ENCODE measurements at places on chromosomes 5 and 9.

- no peak for DNase-seq
Observed at GRCh38 chr9:90188656-90189055, 454.0 kb downstream of the DIRAS2 start.

GRCh38 chr9:93071464-93071863, 13.0 kb downstream of the SUSD3 start:
- DNase-seq = no peak

- no peak for DNase-seq
Observed at GRCh38 chr5:53691014-53691413, 130.6 kb downstream of the NDUFS4 start.

DNA sequence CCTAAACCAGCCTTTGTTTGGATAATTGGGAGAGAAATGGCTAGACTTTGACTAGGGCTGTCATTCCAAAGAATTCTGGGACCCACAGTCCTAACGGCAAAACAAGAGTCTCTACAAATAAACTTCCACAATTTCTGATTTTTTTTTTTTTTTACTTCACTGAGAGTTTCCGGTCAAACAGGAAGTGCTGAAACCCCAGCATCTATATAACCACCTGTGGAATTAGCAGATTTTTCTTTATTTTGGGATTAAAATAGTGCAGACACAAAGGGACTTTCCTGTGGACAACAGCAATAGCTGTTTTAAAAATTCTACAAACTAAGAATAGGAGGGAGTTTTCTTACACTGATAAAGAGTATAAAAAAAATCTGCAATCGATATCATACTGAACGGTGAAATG, 157.4 kb downstream of the ARSB start:
- DNase-seq = no peak

- no peak for DNase-seq
Observed at GRCh38 chr5:116154252-116154651, 69.4 kb downstream of the COMMD10 start.

- DNase-seq = no peak
Observed at GRCh38 chr9:88013035-88013434, 38.7 kb upstream of the CDK20 start.

- no peak for DNase-seq
Observed at GRCh38 chr9:88951155-88951542, 40.1 kb upstream of the S1PR3 start.

DNA sequence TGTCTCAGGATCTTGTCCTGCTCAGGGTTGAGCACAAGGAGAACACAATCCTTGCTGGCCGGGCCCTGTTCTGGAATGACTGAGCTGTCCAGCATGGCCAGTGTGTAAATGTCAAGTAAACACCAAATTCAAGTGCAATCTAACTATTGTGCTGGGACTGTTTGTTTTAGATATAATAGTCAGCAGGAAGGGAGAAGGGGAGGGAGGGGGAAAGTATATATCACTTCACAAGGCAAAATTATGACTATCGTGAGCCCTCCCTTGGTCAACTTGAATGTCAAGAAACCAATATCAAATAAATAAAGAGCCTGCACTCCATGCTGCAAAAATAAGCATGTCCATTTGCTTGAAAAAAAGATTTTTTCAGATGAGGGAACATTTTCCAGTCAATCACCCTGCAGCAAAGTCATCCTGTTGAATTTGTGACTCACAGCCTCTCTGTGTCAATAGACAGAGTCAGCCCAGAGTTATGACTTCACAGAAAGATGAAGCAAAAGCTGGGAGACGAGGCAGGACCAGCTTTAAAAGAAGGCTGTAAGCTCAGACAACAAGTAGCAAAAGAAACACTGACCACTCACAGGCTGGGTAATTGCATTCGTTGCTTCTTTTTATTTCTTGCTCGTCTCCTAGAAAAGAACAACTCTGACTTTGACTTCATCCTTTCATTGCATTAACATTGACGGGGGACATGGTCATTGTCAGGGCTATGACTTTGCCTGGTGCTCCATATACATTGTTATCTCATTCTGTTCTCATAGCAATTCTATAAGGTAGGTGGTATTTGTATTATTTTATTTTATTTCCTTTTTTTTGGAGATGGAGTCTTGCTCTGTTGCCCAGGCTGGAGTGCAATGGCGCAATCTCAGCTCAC, 15.3 kb upstream of the KLF4 start:
- DNase-seq = no peak

- DNase-seq = no peak
Observed at GRCh38 chr9:37618817-37619216, 26.4 kb upstream of the TOMM5 start.

GRCh38 chr9:136622538-136622948, 40.2 kb upstream of the EGFL7 start:
- DNase-seq = no peak

All from esophagus squamous epithelium (tissue), 5 donors.